ENCODE measurements at places on chromosomes 3 and 15.

GRCh38 chr3:157493627-157494550 is 9.3 kb downstream of the VEPH1 start:
- DNase-seq, result no peak

DNA sequence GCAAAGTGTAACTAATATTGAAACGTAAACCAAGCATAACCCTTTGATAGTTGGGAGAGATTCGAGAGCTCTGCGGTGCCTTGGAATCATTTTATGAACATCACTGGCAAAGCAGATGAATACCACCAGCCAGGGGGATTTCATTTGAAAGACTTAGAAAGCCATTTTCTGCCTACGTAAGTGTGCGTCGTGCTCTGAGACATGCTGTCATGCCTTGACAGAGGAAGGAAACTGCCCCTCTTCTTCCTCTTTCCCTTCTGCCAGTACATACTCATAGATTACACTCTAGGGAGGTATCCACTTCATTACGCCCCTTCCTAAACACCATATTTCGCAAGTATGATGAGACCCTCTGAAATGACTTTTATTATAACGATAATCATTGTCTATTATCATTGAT is 3.3 kb upstream of the MTHFS start:
- no peak for DNase-seq

DNA sequence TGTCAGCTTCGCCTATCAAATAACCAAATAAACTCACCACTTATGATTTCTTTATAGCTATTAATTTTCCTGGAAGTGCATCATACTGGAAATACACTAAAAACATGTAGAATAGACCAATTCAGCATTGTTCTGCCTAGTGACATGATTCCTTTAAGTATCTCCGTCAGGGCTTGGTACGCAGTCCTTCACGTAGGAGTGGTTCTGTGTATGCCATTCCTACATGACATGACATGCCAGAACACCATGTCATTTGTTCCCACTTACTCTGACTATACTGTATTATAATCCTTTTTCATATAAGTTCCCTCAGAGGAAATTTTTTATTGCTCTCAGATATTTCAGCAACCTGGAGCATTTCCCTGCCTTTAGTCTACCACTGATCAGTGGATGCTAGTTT is 230.7 kb upstream of the EPHA3 start:
- DNase-seq, result no peak

DNA sequence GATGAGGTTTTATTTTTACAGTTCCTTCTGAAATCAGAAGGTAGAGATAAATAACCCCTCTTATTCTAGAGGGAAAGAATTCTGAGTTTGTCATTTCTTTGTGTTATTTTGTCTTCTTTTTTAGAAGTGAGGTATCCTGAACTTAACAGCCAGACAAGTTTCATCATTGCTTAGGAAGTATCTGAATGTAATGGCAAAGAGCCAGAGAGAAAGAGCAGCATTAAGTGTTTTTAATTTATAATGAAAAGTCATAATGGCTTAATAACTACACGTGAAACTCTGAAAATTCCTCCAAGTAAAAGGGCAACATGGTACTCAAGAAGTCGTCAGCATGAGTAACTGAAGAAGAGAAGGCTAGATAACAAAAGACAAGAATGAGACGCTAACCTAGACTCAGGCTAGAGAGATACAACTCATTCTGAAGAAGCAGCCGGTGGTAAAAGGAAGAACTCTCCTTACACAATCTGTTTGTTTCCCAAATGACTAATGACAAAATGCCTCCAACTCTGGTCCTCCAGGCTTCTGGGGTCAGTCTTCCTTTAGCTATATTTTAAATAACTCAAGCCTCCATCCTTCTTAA is 116.2 kb upstream of the NECTIN3 start:
- DNase-seq, result no peak

DNA sequence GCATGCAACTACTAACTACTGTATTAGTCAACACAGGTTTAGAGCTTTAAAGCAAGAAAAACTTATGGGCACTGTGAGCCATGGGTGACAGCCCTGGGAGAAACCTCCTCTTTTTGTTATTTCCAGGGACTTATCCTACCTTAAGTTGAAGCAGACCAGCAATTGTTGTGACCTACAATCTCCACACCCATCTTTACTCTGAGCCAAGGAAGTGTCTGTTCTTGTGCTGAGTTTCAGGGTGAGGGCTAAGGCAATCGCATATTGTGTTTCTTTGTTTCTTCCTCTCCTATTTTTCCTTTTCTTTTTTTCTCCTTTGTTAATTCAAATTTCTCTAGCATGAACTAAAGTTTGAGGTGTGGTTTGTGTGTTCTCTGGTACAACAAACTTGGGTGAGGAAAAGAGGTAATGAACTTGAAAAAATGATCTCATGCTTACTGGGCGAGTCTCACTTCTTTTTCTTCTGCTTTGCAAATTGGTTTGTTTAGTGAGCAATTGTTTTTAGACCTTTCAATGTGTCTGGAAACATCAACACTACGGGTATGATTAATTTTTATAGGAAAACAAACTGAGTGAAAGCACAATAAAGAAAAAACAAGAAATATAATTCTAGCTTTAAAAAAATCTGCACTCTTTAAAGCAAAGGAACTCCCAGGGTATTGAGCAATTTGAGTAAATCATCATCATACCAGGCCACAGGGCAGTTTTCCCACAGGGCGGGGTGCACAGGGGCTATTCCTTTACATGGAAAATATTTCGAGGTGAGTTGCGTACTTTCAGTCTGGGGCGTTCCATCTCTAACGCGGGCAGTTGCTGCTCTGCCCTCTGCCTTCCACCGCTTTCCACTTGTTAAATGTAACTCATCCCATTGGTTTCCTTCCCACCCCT is 2.7 kb downstream of the UPK1B start:
- no peak for DNase-seq

DNA sequence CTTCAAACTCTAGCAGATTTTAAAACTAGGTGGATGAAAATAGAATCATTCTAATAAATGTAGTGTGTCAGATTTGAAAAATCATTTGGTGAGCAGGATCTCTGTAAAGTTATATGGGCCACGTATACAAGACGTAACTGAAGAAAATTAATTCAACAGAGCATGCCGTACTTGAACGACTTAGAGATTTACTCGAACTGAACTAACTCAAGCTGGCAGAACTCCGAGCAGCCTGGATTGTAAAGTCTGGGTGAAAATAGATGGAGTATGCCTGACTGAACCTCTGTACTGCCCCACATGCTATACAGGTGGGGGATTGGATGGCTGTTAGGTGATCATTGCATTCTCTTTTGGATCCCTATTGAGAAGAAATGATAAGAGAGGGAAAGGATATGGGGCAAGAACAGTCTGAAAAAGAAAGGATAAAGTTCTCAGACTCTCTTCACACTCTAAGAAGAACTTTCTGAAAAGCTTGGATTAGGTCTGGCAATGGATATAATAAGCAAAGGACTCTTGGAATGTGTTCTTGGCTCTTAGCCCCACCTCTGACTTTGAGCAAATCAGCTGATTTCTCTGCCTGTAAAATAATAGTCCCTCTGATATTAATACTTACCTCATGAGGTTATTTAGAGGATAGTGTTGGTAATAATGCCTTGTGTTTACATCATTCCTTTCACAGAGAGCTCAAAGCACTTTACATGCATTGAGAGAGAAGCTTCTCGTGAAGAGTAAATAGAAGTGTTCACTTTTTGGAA is 147.5 kb downstream of the FILIP1L start:
- DNase-seq, result no peak

- DNase-seq, result no peak
These were observed 463.5 kb upstream of the TGFBR2 start for GRCh38 chr3:30142946-30143345.

DNA sequence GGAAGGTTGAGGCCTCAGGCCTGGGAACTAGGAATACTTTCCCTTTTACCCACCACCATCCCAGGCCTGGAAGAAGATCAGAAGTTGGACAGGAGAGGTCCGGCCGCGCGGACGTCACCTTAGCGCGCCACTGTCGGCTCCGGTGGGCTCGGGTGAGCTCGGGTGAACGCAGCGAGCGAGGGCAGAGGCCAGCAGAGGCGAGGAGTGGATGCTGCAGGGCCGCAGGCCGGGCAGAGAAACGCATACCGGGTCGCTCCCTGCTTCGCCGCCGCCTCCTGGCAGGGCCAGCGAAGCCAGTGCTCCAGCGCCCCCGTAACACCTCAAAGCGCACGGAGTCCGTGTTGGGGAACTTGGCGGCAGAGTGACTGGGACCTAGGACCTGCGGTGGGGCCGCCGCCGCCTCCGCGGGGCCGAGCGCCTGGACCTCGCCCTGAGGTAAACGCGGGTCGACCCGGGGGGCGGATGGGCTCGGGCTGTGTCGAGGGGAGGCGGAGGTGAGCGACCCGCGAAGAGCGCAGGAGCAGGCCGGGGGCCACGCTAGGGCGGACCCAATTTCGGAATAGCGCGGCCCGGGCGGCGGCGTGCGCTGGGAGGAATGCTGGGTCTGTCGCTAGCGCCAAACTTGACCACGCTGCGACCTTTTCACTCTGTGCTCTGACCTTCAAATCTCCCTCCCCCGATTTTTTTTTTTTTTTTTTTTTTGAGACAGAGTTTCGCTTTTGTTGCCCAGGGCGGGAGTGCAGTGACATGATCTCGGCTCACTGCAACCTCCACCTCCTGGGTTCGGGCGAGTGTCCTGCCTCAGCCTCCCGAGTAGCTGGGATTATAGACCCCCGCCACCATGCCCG is 1.6 kb downstream of the CYP11A1 start:
- no peak for DNase-seq

- no peak for DNase-seq
These were observed 17.2 kb downstream of the QRICH1 start for GRCh38 chr3:49076646-49077045.

GRCh38 chr15:69009341-69009740 is 5.2 kb upstream of the NOX5 start:
- DNase-seq, result no peak

DNA sequence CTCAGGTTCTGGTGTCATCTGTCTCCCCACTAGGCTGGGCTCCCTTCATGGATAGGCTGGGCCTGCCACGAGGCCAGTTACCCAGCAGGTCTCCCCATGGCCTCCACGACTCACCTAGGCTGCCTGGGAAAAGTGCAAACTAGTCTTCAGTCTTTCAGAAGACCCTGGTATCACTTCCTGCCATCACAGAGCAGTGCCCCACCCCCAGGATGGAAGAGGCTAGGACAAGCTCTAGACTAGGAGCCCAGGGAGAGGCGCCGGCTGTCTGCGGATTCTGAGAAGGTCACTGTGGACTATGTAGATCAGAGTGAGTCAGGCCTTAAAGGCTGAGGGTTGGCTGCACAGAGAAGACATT is 63.7 kb downstream of the CORO2B start:
- DNase-seq, result no peak

DNA sequence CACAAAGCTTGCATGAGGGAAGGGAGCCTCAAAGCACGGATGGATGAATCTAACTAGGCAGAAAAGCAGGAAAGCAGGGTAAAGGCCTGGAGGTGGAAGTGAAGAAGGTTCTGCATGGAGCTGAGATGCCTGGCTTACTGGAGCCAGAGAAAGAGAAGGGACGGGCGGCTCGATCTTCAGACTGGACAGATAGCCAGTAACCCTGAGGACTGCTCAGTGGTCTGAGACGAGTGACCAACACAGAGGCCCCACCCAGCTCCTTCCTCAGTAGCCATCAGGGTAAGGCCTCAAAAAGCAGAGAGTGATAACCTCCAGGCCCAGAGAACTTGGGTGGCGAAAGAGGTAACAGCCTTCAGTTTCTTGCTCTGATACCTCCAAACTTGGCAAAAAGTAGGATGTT is 6.4 kb downstream of the CLN6 start:
- no peak for DNase-seq

- DNase-seq, result no peak
These were observed 15.0 kb upstream of the BNC1 start for GRCh38 chr15:83299462-83299861.

DNA sequence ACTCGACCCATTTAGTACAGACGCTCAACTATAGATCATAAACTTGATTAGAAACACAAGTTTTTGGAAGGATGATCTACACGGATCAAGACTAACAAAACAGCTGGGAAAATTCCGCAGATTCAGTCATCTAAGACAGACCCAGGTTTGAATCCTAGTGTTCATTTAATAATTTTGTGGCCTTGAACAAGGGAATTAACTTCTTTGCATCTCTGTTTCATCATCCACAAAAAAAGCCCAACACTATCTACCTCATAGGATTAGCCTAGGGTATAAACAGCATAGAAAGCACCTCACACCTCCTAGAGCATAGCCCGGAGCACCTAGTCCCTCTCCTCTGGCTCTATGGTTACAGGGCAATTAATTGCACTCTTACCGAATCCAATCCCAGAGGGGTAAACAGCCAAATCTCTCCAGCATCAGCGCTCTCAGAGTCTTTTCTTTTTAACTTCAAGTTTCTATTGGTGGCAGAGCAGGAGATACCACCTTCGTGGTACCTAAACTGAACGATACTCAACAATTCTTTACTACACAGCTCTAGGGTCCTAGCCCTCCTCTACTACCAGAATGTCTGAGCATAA is 3.5 kb downstream of the TBL1XR1 start:
- no peak for DNase-seq

- no peak for DNase-seq
These were observed 573.0 kb downstream of the RBMS3 start for GRCh38 chr3:29853841-29854397.

GRCh38 chr3:169288553-169288952 is 375.0 kb downstream of the MECOM start:
- DNase-seq, result no peak

DNA sequence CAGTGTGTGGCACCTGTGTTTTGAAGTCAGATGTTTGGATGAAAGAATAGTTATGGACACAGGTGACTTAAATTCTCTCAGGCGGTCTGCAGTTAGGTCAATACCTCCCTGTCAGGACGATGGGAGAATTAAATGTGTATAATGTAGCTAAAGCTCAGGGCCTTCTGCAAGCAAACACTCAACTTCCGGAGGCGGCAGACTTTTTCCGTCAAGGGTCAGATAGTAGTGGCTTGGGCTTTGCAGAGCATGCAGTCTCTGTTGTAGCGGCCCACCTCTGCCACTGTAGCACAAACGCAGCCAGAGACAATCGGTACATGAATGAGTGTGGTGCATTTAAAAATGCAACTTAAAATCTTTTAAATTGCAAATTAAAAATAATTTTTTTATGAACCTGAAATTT is 47.4 kb downstream of the CMTM8 start:
- DNase-seq, result no peak

- DNase-seq, result no peak
These were observed 27.2 kb downstream of the IQSEC1 start for GRCh38 chr3:13045904-13046568.

DNA sequence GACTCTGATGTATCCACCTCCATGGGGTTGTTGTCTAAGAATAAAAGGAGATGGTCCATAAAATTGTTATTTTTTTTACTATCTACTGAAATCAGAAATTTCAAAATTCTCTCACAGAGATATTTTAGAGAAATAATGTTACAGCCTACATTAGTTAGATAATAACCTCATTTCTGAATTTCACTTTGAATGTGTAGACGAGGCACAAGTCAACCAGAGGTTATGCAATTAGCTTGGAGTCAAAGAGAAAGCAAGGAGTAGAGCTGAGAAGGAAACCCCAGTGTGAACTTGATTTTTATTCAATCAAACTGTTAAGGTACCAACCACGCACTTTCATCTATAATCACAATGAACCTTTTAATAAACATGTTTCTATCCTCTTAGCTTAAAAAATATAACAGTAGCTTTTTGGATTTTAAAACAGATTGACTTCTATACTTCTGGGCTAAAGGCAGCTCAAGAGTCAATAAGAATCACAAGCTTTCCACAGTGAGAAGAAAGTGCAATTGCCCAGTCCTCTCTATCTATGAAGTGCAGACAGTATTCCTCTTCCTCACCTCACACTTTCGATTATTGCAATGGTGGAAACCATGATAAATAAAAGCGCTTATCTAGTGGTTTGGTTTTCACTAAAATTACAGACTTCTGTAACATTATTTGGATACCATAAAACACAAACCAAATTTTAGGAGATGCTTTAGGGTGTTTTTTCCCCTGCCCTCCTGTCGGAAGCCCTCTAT is 403.2 kb downstream of the ZBTB20 start:
- DNase-seq, result no peak
